ENCODE measurements at places on chromosomes 6 and 20.

GRCh38 chr6:139738801-139739455 is 364.5 kb upstream of the CITED2 start:
- no peak for DNase-seq

DNA sequence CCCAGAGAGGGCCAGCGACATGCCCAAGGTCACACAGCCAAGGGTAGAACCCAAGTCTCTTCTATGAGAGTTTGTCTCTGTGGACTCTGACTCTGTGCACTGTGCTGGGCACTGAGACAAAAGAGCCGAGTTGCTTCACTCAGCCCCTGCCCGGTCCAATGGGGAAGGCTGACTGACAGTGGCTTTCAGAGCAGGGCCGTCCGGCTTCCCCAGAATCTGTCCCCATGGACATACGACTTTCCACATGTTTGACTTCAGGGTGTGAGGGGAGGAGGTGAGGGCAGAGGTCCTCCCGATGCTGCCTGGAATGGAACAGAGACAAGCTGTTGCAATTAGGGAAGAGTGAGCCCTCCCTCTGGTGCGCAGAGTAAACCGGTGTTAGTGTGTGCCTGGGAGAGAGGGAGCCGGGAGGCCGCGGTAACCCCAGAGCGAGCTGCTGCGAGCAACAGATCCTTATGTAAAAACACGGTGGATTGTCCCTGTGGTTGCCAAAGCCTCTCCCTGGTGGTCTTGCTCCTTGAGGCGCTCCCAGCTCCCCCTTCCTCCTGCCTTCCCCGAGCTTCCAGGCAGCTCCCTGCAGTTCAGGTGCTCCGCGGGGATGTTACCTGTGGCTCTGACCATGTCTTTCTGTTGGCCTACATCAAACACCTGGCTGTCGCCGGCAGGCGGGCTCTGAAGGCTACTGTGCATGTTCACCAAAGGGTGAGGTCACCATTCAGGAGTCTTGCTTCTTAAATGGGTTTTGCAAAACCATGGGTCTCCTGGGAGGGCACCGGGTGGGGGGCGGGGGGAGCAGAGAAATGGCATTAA is 672 bp downstream of the SIRPA start:
- no peak for DNase-seq

DNA sequence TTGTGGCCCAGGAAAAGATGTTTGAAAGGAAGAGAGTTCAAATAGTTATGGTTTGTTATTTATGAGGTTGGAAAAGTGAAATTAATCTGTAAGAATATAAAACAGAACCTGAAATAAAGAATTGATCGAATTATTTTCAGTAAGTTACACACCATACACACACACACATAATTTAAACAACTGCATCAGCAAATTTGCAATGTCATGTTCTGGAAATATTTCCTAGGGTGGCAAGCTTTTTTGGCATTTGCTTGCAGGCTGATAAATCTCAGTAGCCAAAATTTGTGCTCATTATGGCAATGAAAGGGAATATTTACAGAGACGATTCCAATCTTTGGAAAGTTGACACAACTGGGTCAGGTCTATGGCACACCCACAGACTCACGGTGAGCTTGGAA is 9.5 kb downstream of the CITED2 start:
- DNase-seq: no peak

DNA sequence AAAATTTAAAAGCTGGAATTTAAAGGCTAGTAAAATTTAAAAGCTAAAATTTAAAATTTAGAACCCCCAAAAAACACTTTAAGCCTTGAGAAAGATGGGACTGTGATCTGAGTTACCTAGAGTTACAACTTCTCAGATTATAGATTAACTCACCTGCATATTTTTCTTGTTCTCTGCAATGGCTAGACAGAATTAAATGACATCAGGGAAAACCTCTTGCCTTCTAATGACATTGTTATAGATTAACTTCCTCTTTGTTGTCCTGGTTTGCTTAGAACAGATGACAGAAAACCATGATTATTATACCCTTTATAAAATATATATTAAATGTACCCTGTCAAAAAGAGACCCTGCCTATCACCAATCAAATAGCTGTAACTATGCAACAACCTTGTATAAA is 56.4 kb downstream of the TRDN start:
- DNase-seq: no peak

DNA sequence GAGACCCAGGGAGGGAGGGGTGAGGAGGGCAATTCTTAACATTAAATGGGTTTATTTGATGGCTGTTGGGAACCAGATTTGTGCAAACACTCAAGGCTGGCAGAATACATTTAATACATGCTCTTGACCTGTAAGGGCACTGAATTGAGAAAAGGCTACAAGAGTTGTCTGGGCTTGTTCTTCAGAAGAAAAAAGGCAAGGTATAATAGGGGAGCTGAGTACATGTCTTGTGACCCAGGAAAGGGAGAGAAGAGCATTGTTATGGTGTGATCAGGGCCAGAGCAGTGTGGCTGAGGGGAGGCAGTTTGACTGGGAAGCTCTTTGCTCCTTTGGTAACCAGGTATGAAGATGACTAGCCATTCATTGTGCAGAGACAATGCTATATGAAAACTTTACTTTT is 18.9 kb downstream of the KLHL31 start:
- DNase-seq: no peak

GRCh38 chr6:135268740-135269139 is 87.6 kb downstream of the MYB start:
- DNase-seq: no peak

DNA sequence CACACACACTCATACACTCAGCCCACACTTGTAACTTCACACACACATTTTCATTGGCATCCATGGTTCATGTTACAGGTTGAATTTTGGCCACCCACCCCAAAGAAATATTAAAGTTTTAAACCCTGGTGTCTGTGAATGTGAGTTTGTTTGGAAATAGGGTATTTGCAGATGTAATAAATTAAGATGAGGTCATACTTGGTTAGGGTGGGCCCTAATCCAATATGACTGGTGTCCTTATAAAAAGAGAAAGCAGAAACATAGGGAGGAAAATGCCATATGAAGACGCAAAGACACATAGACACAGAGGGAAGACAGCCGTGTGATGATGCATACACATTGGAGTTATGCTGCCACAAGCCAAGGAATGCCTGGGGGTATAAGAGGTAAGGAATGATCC is 39.7 kb upstream of the HDDC2 start:
- DNase-seq: no peak

DNA sequence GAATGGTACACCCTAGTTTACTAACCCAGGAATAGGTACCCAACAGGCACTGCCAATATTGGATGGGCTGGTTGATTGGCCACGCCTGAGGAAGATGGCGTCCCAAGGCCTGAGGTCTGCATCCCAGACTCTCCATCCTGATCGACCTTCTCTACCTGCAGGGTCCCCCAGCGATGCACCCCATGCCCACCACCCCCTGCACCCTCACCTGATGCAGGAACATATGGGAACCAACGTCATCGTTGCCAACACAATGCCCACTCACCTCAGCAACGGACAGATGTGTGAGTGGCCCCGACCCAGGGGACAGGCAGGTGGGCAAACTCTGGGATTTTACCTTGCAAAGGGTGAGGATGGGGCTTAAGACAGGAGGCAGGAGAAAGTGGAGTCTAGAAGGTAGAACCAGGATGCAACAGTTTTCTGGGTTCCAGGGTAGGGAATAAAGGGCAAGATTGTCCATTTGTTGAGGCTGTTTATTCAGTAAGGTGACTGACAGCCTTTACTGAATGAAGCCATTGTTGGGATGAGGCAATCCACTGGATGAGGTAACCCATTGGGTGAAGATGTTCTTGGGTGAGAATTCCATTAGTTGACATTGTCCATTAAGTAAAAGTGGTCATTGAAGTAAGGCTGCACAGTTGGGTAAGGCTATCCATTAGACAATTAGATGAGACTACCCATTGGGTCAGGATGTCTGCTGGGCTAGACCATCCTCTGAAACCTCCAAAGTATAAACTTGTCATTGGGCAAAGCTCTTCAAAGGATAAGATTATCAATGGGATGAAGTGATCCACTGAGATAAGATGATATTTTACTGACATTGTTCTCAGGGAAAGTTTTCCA is 47.3 kb upstream of the TTPAL start:
- DNase-seq: no peak

- no peak for DNase-seq
Measured at GRCh38 chr20:3723284-3723683, 9.2 kb upstream of the HSPA12B start.

- DNase-seq: no peak
Measured at GRCh38 chr6:11445146-11445545, 92.4 kb upstream of the TMEM170B start.

DNA sequence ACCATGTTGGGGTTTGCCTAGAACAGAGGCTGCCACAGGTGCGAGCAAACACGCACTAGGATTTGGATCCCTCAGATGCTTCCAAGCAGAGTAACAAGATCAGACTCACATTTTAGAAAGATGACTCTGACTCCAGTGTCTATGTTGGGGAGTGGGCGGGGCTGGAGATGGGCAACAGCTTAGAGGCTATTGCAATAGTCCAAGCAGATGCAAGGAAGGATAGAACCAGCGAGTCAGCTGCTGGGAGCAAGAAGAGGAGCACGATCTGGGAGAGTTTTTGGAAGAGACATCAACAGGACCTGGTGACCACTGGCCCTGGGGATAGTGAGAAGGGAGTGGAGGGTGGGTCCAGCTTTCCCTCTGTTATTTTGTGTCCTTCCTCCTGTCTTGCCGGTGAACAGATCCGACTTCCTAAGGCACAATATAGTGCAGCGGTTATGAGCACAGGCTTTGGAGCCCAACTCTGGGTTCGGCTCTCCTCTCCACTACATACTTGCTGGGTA is 52.7 kb downstream of the FGD2 start:
- no peak for DNase-seq

DNA sequence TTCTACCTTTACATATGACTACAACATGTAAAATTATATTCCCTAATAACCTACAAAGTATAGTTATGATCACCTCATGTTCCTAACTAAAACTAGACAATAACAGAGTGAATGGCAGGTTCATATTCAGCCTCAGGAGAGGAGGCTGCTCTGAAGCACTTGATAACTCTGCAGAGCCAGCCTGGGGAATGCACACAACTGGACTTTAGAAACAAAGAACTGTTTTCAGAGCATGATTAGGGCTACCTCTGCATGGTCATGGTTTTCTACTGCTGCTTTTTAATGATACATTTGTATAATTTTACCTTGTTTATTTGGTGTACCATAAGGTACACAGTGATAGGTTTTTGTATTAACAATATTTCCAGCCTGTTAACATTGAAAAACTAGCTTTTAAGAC is 50.3 kb downstream of the TRPC4AP start:
- no peak for DNase-seq

DNA sequence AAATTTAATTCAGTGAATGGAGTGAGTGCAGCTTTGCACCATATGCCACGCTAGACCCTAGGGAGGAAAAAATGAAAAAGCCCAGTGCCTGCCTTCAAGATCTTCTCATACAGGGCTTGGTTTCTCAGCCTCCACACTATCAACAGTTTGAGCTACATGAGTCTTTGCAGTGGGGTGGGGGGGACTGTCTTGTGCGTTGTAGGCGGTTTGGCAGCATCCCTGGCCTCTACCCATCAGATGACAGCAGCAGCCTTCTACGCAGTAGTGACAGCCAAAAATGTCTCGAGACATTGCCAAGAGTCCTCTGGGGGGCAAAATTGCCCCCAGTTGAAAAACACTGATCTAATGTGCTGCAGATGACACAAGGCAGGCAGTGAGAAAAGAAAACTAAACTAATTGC is 6.2 kb downstream of the CDH22 start:
- DNase-seq: no peak

DNA sequence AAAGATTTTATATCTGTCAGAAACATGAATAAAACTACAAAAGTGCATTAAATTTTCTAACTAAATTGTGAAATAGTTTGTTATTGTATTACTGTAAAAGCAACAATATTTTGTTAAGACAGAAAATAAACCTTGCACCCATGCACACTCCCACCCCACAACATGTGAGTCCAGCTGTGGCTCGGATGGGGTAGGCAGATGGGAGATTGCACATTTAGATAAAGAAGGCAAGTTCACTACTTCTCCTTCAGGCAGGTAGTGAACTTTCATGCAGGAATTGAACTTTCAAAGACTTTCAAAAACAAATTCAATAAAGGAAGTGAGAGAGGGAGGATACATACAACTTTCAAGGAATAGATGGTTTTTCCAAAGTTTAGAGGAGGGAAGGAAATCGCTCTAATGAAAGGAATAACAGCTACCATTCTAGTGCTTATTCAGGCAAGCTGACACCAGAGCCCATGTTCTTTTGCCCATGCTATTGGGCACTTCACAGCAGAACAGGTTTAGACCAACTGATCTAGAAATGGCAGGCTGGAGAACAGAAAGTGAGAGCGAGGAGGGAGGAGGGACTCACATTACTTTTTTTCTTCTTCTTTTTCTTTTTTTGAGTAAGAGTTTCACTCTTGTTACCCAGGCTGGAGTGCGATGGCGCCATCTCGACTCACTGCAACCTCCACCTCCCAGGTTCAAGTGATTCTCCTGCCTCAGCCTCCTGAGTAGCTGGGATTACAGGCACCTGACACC is 28.5 kb downstream of the SF3B5 start:
- no peak for DNase-seq

DNA sequence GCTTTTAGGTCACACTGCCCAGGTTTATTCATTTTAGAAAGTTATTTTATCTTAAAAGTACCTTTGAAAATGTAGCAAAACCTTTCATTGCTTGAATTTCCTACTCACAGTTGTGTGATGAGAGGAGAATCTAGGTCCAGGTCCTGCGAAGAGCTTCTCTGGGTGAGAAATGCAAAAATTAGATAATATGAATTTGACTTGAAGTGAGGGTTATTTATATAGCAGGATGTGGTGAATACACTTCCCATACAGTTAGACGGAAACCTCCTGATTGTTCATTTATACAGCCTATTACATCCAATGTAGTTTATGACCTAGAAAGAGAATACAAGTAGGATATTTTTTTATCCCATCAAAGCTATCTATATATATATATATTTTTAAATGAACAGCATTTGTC is 30.5 kb downstream of the CDKAL1 start:
- no peak for DNase-seq

GRCh38 chr6:28597924-28598722 is 72.4 kb downstream of the GPX5 start:
- no peak for DNase-seq

GRCh38 chr6:111069382-111070104 is 17.8 kb upstream of the SLC16A10 start:
- DNase-seq: no peak

GRCh38 chr6:75600768-75601167 is 912 bp upstream of the SENP6 start:
- no peak for DNase-seq

Data from NCI-H1048 (cell line).